ENCODE measurements at places on chromosomes 11 and 22.

GRCh38 chr11:63448646-63449045 is 42.3 kb downstream of the PLAAT5 start:
- no peak for DNase-seq

DNA sequence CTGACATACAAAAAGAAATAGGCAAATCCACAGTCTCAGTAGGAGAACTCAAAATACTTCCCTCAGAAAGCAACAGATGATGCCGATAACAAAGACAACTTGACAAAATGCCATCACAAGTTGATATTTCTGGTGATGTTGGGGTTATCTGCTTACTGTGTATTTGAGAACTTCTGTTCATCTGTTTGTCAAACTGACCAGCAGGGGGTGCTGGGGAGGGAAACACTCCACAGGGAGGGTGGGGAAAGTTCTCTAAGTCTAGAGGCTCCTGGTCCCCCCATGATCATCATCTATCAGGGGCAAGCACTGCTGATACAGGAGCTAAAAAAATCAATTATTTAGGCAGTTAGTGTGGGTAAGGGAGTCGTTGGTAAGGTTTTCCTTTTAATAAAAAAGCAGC is 19.2 kb downstream of the GLYATL1 start:
- no peak for DNase-seq

DNA sequence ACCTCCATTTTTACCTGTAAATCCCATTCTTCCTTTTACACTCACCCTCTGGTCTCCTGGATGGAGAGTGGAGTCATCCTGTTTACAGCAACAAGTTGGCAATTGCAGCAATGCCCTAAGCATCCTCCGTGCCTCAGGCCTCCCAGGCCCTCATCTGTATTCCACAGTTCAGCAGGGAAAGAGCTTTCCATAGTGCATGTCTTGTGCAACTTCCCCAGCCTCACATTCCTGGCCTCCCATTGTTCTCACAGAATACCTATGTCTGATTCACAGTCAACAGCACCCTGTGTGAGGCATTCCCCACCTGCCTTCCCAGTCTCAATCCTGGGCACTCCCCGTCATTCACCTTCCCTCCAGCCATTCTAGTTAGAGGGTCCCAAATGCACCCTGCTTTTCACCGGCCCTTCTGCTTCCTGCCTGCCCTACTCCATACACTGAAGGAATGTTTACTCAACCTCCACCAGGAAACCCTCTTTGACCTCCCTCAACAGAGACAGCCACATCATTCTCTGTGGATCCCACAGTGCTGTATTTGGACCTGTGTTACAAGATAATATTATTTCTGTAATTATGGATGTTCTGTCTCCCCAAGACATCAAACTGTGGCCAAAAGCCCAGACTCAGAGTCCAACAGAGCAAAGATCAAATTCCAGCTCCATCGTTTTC is 405.7 kb downstream of the BUD13 start:
- peak; percentile 7 for DNase-seq

DNA sequence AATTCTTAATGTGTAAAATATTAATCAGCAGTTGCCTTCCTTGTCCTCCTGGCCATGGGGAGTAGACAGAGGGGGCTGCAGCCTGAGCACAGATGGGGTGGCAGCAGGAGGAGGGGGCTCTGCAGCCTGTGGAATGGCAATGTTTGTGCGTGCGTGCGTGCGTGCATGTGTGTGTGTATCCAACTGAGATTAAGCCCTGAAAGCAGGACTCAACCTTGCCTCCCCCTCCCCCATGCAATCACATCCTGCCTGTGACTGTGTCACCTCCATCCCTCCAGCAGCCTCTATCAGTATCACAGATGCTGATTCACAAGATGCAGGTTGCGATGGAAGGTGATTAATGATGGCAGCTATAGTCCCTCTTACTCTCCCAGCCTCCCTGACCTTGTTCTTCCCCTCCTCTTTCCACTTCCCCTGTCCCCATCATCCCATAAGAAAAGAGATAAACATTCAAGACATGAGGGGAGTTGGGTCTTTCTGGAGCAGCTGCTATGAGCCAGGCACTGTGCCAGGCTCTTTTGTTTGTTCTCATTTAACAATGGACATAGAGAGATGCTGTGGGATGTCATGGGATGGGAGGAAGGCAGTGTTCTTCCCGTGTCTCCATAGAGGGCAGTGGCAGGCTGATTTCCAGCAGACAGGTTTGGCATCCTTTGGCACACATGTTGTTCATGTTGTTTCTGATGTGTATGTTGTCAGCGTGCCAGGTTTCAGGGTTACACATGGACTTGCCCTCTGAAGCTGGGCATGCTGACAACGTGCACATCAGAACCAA is 43.8 kb upstream of the NECTIN1 start:
- peak; percentile 36 for DNase-seq

- no peak for DNase-seq
Observed at GRCh38 chr11:12623869-12624268, 50.4 kb upstream of the TEAD1 start.

DNA sequence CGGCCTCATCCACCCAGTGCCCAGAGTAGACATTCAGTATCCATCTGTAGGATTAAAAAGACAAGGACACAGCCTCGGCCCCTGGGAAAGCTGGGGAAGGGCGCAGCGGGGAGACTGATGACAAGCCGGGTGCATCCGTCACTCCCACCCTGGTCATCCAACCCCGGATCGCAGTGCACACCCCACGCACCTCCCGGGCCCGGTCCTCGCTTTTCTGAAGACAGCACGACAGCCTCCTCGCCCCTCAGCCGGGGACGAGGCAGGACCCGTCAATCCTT is 1.1 kb downstream of the FCHSD2 start:
- DNase-seq, result no peak

GRCh38 chr22:35615156-35615555 is 2.0 kb downstream of the MB start:
- DNase-seq, result no peak

DNA sequence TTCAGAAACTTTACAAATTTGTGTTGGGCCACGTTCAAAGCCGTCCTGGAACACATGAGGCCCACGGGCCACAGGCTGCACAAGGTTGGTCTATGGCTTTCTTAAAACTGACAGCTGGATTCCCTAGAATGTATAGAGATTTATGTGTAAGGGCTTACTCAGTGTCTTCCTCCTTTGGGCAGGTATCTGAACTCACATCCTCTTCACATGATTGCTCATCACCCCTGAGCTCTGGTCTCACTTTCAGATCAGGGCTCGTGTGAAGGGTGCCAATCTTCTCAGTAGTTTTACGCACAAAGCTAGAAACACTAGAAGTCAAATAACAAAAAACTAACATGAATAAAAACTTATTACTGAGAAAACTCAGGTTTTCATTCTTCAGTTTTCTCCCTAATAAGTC is 27.1 kb downstream of the HPS5 start:
- no peak for DNase-seq
